ENCODE measurements at places on chromosomes 4 and X.

- no peak for DNase-seq
Measured at GRCh38 chr4:87079967-87080366, 140.5 kb downstream of the KLHL8 start.

DNA sequence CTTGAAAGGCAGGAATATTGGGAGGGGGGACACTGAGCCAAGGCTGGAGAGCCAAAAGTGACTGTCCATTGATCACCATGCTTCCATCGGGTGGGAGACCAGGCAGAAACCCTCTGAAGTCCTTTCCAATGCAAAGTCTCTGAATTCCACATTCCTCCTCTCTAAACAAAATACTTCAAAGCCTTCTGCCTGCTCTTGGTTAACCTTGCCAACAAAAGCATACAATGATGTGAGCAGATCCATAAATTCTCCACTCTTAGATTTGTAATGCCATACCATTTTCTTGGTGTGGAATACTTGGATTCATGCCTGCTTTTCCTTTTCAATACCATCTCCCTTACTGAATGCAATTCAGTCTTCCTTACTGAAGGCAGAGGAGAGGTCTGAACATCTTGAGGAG, 74.1 kb upstream of the FAM9B start:
- no peak for DNase-seq

GRCh38 chr4:128381748-128382559, 94.3 kb upstream of the PGRMC2 start:
- DNase-seq = no peak

DNA sequence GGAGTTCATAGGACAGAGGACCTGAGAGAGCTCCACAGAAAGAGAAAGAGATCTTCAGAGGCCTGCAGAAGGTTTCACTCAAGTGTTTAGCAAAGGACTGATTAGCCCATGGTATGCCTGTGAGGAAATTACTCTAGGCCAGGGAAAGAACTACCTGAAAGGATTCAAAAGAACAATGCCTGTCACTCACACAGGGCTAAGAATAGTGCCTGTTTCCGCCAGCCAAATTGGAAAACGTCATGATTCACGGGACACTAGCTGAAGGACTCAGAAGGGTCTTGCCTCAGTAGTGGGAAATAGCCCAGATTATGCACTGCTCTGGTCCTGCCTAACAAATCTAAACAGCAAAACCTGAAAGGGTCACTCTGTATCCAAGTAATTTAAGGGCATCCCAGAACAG, 21.1 kb downstream of the SYTL4 start:
- no peak for DNase-seq

DNA sequence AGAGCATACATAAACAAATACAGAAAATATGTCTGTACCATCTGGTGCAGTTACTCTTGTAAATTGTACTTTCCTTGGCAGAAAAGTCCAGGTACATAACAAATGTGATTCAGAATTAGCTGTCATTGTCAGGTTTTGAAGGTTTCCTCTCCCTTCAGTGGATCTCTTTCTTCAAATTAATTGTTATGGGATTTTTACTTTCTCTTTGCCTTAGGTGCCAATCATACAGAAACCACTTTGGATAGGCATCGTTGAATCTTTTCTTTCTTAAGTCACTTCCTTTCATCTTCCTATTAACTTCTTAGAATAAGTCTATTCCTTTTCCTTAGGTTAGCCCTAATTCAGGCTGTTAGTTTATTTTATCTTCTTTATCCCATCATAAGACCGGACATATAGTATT, 1992.1 kb upstream of the IGFBP7 start:
- DNase-seq = no peak

DNA sequence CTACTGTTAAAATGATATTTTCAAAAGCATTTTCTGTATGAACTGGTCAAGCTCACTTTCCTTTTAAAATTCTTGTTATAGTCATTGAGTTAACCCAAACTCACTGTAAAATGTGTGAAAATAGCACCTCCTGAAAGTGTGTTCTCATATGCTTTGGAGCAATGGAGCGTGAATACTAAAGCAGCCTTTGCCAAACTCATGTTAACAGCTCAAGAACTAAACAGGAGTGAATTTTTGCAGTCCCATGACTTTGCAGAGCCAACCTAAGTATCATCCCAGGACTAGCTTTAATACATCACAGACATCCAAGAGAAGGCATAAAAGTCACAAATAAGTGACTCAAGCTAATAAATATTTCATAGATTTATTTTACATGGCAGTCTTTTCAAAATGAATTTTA, 2.3 kb downstream of the AMMECR1 start:
- no peak for DNase-seq

DNA sequence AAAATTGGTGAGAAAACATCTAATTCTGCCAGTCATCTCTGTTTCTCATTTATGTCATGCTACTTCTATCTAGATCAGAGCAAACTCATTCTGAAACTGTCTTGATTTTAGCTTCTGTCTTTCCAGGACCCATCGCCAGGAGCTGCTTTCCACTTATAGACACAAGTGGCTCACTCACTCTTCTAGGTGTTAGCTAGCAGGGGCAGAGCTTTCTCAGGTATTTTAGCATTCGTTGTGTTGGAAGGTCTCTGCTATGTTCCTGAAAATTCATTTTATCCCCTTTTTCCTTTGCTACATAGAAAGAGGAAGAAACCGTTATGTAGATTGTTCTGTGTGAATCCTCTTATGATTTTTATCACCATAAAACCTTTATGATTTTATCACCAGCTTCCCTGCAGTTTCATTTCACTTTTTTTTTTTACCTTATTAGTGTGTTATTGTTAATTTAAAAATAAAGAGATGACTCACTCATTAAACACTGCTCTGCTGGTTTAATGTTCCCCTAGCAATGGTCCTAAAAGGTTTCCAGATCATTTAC, 246.6 kb upstream of the AADAT start:
- no peak for DNase-seq

DNA sequence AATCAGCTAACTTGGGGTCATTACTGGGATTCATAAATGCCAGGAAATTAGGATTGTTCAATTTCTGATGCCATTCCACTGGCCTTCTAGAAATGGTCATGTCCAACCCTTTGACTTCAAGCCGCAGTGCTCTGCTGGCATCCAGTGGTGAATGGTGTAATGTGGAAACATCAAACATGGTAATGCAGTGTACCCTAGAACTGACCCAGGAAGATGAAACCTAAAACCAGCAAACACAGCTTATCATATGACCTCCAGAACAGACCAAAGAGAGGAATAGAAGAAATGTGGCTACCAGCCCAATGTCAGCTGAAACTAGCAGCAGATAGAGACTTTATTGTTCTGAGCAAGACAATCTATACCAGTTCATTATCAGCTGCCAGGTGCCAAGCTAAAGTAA, 13.8 kb downstream of the CXCL13 start:
- DNase-seq = no peak

- no peak for DNase-seq
Measured at GRCh38 chr4:37540486-37540885, 145.7 kb downstream of the RELL1 start.

DNA sequence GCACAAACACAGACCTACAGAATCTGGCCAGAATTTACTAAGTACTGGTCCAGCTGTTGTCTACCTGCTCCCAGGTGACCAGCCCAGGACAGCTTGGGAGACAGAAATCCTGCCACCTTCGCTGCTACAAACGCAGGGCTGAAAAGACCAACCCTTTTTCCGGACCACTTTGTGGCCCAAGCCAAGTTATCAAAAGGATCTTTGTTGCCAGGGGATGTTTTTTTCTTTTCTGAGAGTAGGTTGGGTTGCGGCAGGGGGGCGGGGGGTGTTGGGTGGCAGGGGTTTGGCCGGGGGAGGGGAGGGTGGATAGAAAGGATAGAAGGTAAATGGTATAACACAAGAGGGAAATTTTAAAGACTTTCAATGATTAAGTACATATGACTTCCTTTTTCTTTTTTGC, 63.4 kb downstream of the STOX2 start:
- DNase-seq = no peak

DNA sequence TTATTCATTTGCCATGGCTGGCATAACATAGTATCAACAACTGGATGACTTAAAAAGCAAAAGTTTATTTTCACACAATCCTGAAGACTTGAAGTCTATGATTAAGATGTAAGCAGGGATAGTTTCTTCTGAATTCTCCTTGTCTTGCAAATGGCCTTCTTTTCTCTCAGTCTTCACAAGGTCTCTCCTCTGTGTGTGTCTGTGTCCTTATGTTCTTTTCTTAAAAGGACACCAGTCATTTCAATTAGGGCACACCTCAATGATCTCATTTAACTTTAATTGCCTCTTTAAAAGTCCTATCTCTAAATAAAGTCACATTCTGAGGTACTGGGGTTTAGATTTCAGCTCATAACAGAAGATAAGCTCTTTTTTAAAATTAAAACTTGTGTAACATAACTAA, 399.7 kb downstream of the PABPC4L start:
- DNase-seq = no peak

GRCh38 chrX:20906571-20906970, 467.6 kb upstream of the CNKSR2 start:
- no peak for DNase-seq

DNA sequence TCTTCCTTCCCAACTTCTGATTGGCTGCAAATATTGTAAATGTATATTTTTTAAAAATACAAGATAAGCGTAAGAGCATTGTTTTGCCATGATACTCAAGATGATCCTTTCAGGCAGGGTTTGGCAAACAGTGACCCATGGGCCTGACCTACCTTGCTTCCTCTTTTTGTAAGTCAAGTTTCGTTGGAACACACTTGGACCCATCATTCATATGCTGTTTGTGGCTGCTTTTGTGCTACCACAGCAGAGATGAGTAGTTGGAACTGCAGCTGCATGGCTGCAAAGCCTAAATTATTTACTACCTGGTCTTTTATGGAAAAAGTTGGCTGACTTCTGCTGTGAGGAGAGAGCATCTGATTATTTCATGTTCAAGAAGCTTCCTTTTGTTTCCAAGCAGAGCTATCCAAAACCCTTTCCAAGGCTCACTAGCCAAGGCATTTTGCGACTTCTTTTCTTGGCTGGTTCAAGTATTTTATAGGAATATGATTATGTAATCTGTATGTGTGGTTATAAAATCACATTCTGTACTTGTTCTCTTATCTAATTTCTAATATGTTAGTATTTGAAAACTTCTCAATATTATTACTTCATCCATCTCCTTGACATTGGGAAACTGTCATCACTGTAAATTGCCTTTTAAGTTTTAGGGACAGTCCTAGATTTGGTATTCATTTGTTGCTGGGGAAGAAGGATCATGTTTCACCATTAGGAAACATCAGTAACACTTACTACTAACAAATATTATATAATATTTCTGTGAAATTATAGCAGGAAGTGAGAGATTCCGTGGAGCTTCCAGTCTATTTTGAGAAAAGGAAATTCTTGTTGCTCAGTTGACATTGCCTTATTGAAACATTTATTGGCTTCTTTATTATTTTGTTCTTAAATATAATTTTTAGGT, 109.2 kb downstream of the ARHGAP10 start:
- no peak for DNase-seq

GRCh38 chr4:98969878-98970785, 25.4 kb upstream of the METAP1 start:
- DNase-seq = no peak

- DNase-seq = no peak
Measured at GRCh38 chrX:69130439-69130838, 34.8 kb downstream of the PJA1 start.

DNA sequence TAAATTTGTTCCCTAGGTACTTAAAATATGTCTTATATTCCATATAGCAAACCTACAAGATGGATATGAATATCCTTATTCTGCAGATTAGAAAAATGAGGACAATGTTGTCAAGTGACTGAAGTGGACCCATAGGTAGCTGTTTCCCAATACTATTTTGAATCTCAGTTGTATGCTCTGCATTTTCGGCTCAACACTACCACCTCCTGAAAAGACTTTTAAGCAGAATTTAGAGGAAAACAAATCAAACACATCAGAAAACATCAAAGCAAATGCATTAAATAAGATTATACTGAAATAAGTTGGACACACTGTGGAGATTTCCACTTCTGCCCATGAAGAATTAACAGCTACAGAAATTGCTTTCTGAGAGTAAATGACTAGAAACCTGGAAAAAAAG, 488.7 kb downstream of the TRIML1 start:
- no peak for DNase-seq

GRCh38 chr4:94534401-94535312, 82.9 kb downstream of the PDLIM5 start:
- DNase-seq = no peak

DNA sequence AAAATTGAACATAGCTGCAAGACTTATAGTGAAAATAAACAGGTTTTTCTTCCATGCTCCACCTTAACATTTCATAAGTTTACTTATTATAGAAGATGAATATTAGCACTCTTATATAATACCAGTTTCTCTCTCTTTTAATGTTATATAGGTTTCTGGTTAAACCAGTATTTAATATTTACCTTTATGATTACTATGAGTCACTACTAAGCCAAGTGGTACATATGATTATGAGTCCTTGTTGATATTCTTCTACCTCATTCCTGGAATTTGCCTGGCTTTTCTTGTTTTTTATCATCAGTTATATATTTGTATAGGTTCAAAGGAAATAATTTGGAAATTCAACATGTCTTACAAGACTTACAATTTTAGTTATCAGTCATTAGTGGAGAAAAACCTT, 89.9 kb upstream of the MAOA start:
- no peak for DNase-seq

DNA sequence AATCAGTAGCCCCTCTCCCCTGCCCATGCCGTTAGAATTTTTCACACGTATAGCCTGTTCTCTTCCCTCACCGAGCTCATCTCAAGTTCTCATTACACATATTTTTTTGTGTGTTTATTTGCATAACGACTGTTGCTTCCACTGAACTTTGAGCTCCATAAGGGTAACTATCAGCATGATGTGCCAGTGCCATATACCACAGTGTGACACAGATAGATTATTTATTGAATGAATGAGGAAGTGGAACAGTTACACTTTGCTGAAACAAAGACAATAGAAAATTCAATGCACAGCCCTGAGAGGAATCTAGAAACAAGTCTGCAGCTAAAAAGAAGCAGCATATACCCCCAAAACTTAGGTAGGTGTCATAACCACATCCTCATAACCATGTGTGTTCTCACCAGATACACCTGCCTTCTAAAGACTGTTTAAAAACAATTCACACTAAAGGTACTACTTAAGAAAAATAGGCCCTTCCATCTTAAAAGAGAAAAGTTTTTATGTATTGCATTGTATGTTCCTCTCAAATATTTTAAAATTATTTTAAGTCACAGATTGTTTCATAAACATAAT, 389.9 kb downstream of the PACRGL start:
- DNase-seq = no peak

- DNase-seq = no peak
Measured at GRCh38 chr4:15901998-15902397, 36.5 kb downstream of the FGFBP1 start.

- DNase-seq = no peak
Measured at GRCh38 chr4:28913466-28913865, 1806.7 kb upstream of the PCDH7 start.

DNA sequence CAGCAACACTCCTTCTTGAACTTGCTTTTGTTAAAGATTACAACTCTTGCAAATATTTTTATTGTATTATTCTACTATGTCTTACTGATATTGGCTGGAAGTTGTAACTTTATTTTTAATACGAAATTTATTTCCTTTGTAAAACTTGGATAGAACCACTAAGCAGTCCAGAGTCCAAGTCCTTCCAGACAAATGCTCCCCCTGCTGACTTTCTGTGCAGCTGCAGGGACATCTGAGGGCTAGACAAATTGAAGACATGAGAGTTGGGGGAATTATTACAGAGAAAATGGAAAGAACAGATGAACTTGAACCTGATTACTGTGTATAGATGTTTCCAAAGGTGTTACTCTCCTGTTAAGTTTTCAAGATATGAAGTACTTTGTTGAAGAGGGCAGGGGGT, 238.8 kb downstream of the GRIA3 start:
- DNase-seq = no peak

GRCh38 chr4:149047368-149047767, 605.2 kb upstream of the NR3C2 start:
- no peak for DNase-seq

- DNase-seq = no peak
Measured at GRCh38 chr4:108965016-108965415, 202.2 kb upstream of the ETNPPL start.
